SJCRH30 (cell line): ENCODE measurements at places on chromosomes 5 and 9.

- DNase-seq: no peak
Observed at GRCh38 chr9:108093773-108094675, 604.5 kb upstream of the KLF4 start.

DNA sequence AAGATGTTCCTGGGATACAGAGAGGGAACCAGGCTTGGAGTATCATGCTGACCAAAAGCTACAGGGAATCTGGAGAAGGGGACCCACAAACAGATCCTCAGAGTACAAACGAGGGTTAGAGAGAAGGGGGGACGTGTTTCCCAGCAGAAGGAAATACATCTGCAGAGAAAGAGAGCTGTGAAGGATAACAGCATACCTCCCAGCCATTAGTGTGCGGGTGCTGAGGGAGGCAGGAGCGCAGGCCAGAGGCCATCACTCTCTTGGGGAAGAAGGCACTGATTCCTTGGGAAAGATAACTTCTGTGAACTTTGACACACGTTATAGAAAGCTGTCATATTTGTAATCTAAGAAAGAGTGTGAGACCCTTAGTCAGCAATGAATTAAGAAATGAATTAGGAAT is 96.9 kb downstream of the KCNN2 start:
- no peak for DNase-seq

GRCh38 chr5:81850501-81851357 is 99.8 kb upstream of the SSBP2 start:
- no peak for DNase-seq

GRCh38 chr5:77437194-77437593 is 54.9 kb downstream of the WDR41 start:
- DNase-seq: no peak

- DNase-seq: no peak
Observed at GRCh38 chr5:64628901-64629300, 61.4 kb upstream of the SHISAL2B start.
